Stimulated activated CD8-positive, alpha-beta memory T cell treated with anti-CD3 and anti-CD28 coated beads, Interleukin-4, amount 100 ng/mL, for 1 hour (primary cell): ENCODE measurements at places on chromosomes 16 and 17.

DNA sequence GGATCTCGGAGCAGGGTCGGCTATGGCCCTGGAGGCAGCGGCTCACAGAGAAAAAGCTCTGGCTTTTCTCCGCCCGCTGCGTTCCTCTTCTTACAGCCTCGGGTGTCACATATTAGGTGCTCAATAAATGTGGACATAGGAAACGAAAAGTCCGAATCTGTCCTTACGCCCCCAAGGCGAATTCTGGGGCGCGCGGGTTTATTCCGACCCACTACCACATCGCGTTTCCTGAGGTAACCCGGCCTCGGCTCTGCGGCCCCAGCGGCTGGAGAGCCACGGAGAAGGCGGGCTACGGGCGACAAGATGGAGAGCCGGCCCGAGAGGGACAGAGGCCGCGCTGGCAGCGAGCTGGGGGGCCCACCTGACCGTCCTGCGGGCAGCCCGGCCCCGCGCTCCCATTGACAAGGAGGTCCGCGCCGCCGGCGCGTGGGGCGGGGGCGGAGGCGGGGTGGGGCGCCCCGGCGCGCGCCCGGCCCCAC is 573 bp upstream of the GNAO1 start:
- DNase-seq, result no peak

DNA sequence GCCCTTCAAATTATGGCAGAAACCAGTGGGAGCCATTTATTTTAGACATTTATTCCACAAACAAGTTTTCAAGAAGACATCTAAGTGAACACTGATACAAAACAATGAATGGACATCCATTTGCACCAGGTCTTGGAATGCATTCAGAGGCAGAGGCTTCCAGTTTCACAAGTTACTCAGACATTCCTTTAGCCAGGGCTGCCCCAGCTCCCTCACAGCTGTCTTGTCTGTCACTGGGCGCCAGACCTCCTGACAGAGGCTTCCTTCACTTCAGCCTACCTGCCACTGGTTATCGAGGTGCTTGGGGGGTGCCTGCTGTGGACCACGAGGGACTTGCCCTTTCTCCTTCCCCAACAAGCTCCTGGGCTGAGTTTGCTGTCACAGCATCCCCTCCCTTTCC is 19.2 kb downstream of the AQP8 start:
- no peak for DNase-seq

DNA sequence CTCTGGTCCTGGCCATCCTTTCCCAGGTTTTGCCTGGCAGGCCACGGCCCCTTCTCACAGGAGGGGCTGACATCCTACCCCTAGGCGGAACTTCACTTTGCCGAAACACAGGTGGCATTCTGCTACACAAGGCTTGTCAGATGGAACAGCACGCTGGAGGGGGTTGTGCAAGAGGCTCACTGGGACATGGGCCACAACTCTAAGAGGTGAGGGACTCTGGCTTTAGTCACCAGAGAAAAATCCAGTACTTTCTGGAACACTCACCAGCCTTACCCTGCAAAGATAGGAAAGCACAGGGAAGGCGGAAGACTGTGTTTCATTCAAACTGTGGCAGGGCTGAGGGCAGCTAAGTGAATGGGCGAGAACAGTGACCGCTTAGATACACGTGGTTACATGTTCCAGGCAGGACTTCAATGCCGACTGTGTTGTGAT is 18.3 kb downstream of the CDC42EP4 start:
- DNase-seq, result no peak

- DNase-seq, result no peak
These were observed 174.2 kb upstream of the KCNJ16 start for GRCh38 chr17:69900829-69901228.

- no peak for DNase-seq
These were observed 86.9 kb downstream of the CDH11 start for GRCh38 chr16:65034915-65035314.

GRCh38 chr17:27657620-27658019 is 26.6 kb downstream of the LGALS9 start:
- no peak for DNase-seq

GRCh38 chr17:77083531-77083930 is 57.2 kb upstream of the SEC14L1 start:
- no peak for DNase-seq

- DNase-seq, result no peak
These were observed 93.7 kb downstream of the CA10 start for GRCh38 chr17:52064791-52065211.

DNA sequence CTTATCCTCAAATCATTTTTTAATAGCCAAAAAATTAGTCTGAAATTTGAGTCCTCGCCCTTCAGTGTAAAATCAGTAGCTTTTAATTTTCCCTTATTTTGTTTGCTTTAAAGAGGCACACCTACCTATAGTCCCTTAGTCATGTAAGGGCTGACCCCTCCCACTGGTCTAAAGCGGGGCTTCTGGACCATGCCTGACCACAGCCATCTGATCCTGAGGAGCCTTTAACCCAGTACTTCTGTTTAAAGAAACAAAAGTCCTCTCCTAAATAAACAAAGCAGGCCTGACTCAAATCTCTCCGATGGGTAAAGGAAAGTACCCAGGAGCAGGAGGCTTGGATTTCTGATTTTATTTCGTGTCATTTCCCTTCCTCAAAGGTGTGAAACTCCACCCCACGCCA is 92.0 kb upstream of the CCL2 start:
- DNase-seq, result no peak

- no peak for DNase-seq
These were observed 12.3 kb downstream of the TMEM100 start for GRCh38 chr17:55710410-55710809.

GRCh38 chr16:78362524-78363135 is 263.2 kb downstream of the WWOX start:
- no peak for DNase-seq

- DNase-seq, result no peak
These were observed at the start of gene PIPOX for GRCh38 chr17:29042679-29043538. PIPOX (plus strand) TSS chr17:29043141; CDS start chr17:29043226, 85 bp downstream.

GRCh38 chr16:81779536-81780320 is 637 bp downstream of the PLCG2 start:
- DNase-seq, result no peak

GRCh38 chr17:35373534-35373983 is at the start of gene SLFN11:
SLFN11 (minus strand) TSS chr17:35373621; CDS start chr17:35363807, 9,814 bp downstream.
- DNase-seq, result peak; percentile 47

DNA sequence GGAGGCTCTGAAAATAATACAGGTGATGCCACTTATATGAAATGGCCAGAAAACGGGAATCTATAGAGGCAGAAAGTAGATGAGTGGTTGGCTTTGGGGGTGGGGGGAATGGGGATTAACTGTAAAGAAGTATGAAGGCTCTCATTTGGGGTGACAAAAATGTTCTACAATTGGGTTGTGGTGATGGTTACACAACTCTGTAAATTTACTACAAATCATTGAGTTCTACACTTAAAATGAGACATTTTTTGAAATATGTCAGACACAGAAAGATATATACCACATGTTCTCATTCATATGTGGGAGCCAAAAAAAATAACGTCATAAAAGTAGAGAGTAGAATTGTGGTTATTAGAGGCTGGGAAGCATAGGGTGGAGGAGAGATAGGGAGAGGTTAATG is 25.7 kb downstream of the ARHGAP17 start:
- no peak for DNase-seq

DNA sequence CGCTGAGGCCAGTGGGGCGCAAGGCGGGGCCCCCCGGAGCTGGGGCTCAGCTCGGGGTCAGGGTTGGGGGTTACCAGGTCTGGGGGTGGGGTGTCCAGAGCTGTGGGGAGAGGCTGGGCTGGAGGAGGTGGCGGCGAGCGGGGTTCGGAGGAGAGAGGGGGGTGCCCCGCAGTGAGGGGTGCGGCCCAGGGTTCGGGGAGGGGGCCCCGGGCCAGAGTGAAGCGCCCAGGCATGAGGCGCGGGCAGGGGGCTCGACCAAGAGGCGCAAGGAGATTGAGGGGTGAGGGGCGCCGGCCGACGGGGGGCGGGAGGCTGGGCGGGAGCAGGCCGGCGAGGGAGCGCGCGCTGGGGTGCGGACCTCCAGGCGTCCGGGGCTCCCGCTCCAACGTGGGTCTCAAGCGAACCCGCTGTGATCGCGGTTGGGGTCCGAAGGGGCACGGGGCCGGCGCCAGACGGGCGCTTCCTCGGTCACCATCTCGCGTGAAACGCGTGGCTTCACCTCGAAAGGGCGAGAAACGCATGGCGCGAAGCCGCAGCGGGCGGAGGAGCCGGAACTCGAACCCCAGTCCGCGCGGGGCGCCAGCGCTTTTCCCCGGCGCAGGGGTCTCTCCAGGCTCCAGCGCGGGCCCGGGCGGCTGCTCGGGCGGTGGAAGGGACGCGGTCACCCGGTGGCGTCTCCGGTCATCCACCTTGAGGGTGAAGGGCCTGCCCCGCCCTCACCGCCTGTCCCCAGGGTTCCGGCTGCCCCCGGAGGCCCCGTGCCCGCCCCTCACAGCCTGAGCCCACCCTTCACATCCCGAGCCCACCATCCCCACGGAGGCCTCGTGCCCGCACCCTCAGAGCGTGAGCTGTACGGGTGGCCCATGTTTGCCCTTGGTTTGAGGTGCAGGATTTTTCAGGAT is 846 bp downstream of the CPNE7 start:
- no peak for DNase-seq

- DNase-seq, result no peak
These were observed 4.4 kb downstream of the CBX4 start for GRCh38 chr17:79834565-79835469.

GRCh38 chr17:56779322-56779721 is 54.4 kb downstream of the C17orf67 start:
- no peak for DNase-seq

GRCh38 chr17:74951680-74952421 is 16.2 kb downstream of the OTOP3 start:
- DNase-seq, result no peak

DNA sequence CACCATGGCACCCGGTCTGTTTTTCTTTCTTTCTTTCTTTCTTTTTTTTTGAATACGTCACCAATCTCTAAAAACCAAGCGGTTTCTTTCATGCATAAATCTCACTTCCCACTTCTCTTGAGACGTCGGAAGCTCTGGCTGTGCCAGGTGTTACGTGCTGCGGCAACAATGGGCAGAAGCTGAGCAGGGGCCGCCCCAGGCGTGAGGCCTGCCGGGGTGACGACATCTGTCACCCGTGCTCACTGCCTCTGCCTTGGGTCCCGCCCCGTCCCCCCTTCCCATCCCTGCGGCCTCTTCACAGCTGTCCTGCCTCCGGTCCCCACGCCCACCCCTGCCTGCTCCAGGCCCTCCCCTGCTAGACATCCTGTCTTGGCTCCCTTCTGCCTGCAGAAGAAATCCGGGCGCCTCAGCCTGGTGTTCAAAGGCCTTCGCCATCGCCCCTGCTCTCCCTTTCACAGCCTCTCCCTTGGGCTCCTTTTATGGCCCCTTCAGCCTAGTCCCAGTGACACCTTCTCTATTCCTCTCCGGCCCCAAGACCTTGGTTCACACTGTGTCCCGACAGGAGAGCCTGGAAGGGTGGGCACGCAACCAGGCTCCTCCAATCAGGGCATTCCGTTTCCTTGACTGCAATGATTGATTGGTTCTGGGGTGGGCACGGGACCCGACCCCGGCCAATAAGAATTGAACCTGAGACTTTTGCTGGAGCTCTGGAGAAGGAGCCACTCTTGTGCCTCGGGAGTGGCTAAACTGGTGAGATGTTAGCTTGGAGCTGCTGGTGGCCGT is 4.8 kb downstream of the P2RX1 start:
- peak; percentile 17 for DNase-seq

- no peak for DNase-seq
These were observed 20.9 kb upstream of the IL17C start for GRCh38 chr16:88617268-88618031.

- DNase-seq, result no peak
These were observed 1.2 kb downstream of the OR1F1 start for GRCh38 chr16:3188925-3189825.

DNA sequence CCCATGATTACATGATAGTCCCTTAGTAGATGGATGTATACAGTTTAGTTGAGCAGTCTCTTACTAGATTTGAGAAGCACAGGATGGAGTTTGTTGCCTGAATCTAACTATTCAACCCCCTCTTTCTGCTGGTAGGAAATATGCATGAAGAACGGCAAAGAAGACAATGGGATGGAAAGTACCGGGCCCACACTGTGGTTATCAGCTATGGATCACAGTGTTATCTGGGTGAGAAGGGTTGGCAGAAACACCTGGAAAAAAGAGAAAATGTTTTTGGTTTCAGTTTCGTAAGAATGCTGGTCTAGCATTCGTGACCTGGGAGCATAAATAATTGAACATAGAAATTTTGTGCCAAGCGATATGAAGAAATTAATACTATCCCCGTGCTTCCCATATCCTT is 53.1 kb downstream of the ANKFN1 start:
- no peak for DNase-seq

- no peak for DNase-seq
These were observed 23.7 kb downstream of the FAM20A start for GRCh38 chr17:68577497-68577821.

DNA sequence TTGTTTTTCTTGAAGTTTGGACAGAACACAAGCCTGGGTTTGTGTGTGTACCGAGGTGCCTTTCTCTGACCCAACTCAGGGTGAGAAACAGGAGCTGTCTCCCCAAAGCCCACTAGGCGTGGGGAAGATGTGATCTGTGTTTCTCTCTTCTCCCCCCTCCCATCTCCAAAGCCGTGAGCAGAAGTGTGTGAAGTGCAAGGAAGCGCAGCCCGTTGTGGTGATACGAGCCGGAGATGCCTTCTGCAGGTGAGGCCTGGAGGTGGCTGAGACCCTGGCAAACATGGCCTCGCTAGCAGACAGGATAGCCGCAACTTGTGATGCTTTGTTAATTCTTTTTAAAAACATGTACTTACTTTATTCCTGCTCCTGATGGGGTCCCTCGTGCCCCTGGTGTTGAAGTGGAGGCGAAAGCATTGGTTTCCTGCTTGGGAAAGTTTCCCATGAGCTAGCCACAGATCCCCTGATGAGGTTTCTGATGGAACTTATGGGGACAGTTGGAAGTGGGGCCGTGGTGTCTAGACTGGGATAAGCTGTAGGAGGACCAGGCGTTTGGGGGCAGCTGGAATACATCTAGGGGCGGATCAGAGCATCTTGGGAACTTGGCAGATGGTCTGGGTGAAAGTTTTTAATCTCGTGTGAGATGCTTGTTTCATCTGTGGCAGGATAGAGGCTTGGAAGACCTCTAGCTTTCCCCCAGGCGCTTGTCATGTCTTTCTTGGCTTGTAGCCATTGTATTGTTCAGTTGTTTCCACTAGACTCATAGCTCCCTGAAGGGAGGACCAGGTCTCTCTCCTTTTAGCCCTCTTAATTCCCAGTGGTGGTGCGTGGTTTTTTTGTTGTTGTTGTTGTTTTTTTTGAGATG is 893 bp downstream of the CTU2 start:
- DNase-seq, result no peak

DNA sequence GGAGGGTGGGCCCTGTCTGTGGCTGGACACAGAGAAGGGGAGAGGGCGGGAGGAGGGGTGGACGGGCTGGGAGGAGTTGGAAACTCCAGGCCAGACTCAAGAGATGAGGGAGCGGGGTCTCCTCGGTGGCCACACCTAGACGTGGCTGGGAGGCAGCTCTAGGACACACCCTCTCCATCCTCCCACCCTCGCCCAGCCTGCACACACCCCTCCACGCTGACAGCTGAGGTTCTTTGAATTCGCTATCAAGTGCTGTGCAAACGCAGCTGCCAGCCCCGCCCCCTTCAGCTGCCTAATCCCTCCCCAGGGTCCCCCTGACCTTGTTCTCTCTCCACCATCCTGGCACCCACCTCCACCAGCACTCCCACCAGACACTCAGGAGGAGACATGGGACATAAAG is 48.7 kb downstream of the DNAH17 start:
- no peak for DNase-seq

- DNase-seq, result no peak
These were observed 21.0 kb upstream of the FZD2 start for GRCh38 chr17:44536090-44536953.

GRCh38 chr16:4010225-4011158 is 105.8 kb downstream of the ADCY9 start:
- no peak for DNase-seq

GRCh38 chr17:46027048-46027975 is 28.3 kb downstream of the STH start:
- DNase-seq, result no peak
